HuH-7.5 (cell line): ENCODE measurements at places on chromosomes 7 and 10.

DNA sequence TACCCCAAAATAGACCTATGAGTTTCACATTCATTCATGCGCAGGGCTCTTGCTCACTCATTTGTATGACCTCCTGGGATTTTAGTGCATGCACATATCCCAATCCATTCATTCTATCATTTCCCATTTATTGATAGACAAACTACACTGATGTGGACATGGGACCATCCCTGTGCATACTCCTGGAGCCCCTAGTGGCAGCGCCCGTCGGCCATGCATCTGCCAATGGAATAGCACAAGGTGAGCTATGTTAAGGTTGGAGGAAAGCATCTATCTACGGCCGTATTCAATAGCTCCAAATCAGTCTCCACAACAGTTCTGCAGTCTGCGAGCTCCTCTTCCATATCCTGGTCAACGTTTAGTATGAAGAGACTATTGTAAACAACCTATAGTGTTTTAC is 31.7 kb upstream of the FIGNL1 start:
- no peak for DNase-seq

DNA sequence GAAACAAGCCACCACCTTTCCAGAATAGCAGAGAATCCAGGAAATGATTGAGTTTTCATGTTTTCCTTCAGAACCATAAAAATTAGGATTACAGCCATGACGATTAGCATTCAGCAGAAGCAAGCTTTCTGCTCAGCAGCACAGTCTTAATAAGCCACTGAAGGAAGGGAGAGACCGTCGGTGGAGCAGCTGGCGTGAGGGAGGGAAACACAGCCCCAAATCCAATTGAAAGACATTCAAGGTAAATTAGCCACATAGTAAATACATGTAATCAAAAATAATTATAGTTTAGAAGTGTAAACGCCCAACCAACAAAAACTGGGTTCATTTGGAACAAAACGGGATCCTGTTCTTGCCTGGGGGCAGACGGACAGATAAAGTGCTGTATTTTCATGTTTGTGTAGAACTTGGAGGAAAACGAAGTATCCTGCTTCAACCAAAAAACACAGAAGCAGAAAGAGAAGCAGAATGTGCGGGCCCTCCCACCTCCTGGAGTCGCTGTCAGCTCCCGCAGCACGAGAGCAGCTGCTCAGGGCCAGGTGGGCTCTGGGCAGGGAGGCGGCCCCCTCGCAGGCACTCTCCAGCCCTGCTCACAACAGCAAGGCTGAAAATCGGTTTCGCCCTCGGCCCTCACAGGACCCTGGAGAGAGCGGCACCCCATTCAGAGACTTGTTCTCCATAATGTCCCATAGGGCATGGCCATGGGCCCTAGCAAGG is 84.9 kb downstream of the TCERG1L start:
- DNase-seq, result no peak

DNA sequence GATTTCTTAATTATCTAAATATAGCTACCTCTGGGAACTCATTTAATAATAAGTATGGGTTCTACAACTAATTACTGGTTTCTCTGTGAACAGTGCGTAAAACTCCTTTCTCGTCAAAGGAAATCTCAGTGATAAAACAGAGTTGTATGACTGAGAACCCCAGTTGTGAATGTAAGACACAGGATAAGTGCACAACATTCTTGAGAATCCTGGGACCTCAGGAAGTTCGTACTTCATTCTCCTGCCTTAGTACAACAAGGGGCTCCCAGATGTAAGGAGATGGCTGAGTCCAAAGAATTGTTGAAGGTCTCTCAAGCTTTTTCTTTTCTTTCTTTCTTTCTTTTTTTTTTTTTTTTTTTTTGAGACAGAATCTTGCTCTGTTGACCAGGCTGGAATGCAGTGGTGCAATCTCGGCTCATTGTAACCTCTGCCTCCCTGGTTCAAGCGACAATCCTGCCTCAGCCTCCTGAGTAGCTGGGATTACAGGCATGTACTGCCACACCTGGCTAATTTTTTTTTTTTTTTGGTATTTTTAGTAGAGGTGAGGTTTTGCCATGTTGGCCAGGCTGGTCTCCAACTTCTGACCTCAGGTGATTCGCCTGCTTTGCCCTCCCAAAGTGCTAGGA is 12.5 kb downstream of the DENND10 start:
- no peak for DNase-seq

DNA sequence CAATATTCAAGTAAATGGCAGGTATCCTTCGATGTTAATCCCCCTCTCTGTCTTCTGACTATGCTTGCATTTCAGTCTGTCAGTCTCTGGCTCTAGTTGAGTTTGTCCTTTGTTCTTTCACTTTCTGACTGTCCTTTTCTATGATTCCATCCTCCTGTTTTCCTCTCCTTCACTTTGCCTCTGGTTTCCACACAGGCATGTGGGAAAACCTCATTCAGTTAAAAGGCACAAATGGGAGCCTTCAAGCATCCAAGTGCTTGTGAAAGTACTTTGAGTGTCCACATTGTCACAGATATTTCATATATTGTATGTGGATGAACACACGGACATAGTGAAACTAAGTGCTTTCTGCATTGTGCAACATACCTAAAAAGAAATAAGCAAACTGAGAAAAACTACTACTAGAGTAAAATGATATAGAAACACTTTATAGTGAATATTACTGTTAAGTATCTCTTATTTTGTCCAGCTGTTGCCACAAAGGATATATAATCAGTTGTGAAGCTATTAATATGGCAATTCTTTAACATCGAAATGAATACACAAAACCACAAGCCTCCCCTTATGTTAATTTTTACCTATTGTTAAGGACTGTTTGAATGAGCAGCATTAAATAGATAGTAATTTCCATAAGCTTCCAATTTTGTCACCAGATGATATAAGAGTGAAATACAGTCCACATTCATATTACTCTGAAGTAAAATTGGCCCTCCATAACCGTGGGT is 71.7 kb downstream of the NRBF2 start:
- no peak for DNase-seq

GRCh38 chr10:121525251-121526134 is 72.8 kb downstream of the FGFR2 start:
- no peak for DNase-seq

DNA sequence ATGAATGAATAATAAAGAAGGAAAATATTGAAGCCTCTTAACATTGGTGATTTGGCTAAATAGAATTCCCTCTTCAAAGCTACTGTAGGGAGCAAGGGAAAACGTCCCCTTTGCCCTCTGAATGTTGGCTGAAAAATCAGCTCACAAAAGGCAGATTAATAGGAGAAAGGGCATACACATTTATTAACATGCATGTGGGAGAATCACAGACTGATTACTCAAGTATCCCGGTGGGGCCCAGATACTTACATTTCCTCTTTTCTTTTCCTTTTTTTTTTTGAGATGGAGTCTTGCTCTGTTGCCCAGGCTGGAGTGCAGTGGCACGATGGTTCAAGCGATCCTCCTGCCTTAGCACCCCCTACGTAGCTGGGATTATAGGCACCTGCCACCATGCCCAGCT is 68.5 kb downstream of the HK1 start:
- no peak for DNase-seq

DNA sequence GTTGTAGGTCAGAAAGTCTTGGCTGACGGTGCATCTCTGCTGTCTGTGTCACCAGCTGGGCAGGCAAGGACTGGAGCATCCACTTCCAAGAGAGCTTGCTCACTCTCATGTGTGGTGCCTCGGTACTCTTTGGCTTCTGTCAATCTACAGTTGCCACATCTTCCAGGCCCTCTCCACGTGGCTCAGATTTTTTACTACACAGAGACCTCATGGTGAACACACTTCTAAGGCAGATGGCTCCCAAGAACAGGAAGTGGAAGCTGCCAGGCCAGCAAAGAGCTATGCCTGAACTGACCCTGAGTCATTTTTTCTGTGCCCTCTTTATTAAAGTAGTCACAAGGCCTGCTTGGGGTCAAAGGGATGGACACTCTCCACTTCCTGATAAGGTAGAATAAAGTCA is 351.5 kb upstream of the AUTS2 start:
- no peak for DNase-seq

DNA sequence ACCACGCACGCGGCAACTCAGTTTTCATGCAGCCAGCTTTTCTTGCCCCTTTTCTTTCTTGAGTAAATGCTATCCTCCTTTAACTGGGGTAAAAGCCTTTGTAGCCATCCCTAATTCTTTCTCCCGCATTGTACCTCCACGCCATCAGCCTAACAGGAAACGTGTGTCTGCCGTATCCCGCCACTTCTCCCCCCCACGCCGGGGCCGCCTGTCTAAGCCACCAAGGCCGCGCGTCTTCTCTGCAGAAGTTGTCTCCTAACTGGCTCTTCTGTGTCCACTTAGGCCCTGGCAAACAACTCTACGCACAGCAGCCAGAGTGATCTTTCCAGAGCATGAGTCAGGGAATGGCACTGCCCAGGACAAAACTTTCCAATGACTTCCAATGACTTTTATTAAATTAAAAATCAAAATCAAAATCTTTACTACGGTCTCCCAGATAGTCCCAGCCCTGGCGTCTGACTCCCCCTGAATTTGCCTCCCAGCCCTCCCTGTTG is 74.6 kb downstream of the XRCC2 start:
- no peak for DNase-seq

DNA sequence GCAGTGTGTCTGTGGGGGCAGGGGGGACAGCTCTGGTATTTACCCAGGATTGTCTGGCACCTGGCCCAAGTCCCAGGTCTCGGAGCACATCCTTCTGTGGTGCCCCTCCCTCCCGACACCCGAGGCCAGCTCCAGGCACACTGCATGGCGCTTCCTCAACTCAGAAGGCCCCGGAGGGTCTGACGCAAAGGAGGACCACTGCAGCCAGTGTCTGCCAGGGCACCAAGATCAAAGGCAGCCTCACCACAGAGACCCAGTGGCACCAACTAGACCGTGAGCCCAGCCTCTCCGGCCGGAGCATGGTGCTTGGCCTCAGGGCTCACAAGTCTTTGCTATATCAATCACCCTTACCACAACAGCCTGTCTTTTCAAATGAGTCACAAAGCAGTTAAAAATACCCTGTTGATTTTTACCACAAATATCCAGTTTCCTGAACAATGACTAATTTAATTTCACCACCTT is 99.3 kb upstream of the DDC start:
- no peak for DNase-seq

- DNase-seq, result no peak
These were observed 524.0 kb downstream of the IPMK start for GRCh38 chr10:57743711-57744110.

DNA sequence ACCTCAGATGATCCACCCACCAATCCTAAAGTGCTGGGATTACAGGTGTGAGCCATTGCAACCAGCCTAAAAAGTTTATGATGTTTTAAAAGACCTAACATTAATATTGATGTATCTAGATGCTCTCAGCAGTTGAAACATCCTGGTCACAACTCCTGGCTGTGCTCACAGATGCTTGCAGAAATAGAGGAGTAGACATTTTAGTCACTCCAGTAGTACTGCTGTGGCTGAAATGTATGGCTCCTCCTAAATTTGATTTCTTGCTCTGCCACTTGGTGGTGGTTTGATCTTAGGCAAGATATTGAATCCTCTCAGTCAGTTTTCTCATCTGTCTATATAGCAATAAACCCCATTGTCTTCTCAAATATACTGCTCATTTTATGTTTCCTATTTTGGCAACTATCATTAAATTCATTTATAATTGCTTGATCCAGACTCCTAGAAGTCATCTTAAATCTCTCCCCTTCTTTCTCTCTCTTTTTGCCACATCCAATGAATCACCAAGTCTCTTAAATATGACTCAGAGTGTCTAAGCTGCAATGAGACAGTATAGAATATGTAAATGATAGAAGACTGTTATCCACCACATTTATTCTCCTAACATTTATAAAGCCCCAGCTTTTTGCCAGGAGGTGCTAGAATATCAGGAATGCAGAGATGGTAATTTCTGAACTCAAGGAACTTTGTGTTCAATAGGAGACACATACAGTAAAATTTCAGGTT is 78.1 kb upstream of the NRBF2 start:
- no peak for DNase-seq

DNA sequence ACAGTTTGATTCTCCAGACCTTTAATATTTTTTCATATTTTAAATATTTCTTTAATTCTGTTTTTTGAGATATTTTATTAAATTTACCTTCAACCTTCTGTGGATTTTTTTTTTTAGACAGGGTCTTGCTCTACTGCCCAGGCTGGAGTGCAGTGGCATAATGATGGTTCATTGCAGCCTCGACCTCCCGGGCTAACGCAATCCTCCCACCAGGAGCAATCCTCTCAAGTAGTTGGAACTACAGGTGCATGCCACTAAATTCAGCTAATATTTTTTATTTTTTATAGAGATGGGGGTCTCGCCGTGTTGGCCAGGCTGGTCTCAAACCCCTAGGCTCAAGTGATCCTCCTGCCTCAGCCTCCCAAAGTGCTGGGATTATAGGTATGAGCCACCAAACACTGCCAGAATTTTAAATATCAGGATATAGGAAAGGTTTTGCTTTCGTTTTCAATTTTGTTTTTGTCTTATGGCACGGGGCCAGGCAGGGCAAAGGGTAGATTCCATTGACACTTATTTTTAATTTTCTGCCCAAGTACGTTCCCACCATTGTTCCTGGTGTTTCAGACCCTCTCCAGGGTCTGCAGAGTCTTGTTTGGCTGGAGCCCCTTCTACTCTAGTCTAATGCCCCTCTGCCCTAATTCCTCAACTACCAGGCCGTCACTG is 1.2 kb downstream of the TACC2 start:
- no peak for DNase-seq

DNA sequence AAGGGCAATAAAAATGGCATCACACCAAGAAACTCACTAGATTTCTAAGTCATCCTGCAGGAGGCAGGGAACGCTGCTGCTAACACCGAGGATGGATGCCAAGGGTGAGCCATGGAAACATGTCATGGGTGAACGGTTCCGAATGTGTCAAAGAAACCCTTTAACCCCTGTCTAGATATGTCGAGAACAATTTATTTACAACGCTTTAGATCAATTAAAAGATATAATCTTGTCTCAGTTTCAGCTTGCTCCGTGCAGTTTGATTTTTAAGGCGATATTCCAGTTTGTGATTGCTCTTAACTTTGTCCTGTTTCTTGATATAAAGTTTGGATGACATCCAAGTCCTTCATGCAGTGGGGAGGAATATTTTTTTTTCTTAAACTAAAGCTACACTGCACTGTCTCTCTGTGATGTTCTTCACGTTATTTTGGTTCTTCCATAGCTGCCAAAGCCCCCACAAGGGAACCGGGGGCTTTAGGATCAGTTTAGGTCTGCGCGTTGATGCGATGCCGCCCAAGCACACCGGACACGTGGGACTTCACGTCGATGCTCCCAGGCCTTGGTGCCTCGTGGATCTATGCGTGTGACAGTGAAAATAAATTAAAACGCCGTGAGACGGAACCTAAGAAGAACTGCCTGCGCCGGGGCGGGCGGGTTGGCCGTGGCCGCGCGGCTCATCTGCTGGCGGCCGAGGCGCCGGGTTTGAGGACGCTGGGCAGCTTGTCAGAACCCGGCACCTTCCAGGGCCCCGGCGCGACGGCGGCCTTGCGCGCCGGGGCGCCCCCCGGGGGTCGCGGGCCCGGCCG is 220.3 kb downstream of the PHTF2 start:
- peak; percentile 16 for DNase-seq

- DNase-seq, result no peak
These were observed 40.3 kb upstream of the LRRC17 start for GRCh38 chr7:102872460-102872859.
